ENCODE measurements at places on chromosomes 6 and 20. TPM values are rescaled to one million over a fixed set of nuclear protein-coding genes. Genes with fewer than 3 reads are reported as not detected.

GRCh38 chr20:10826111-10826510, 152.3 kb upstream of the JAG1 start:
- no peak for DNase-seq

DNA sequence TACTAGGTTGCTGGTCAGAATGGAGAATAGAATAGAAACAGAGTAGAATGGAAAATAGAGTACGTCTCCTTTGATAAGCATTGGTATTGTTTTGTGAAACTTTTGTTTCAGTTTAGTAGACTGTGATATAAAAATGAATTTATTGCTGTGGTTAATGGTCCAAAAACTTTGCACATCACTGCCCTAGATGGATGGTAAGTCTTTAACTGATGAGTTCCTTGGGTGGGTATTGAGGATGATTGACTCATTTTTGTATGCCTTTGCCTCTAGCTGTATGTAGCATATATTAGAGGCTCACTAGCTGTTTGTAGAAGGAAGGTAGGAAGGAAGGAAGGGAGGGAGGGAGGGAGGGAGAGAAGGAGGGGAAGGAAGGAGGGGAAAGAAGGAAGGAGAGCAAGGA, 48.3 kb downstream of the ZDHHC14 start:
- DNase-seq, result no peak

GRCh38 chr6:169896826-169897456, 145.5 kb downstream of the ERMARD start:
- peak; percentile 61 for DNase-seq

DNA sequence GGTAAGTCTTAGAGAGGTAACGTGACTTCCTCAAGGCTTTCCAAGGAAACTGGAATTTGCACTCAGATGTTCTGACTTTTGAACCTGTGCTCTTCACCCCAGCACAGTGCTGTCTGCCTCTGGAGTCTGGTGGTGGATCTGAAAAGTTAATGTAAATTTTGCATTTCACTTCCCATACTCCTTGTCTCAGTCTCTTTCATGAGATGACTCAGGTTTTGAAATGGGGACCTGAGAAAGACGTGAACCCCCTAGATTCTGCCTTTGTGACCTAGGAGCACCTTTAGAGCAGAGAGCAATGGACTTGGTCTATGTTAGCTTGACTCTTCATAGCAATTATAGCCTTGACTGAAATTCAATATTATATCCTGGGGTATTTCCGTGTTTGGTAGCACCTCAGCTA, 223.0 kb downstream of the QKI start:
- DNase-seq, result no peak

DNA sequence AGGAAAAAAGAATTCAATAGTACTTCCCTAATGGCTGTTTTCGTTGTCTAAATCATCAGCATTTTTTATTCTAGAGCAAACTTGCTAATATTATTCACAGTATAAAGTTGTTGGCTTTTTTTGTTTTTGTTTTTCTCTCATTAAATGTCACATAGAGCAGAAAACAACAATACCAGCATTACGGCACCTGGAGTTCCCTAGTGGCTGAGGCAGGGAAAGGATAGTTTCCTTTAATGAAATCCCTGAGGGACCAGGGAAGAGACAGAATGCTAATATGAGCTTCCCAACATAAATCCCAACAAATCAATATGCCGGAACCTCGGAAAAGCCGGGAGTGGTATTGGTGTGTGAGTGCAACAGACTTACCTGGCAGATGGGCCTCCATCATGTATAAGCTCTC, 235.2 kb upstream of the ASCC3 start:
- no peak for DNase-seq

DNA sequence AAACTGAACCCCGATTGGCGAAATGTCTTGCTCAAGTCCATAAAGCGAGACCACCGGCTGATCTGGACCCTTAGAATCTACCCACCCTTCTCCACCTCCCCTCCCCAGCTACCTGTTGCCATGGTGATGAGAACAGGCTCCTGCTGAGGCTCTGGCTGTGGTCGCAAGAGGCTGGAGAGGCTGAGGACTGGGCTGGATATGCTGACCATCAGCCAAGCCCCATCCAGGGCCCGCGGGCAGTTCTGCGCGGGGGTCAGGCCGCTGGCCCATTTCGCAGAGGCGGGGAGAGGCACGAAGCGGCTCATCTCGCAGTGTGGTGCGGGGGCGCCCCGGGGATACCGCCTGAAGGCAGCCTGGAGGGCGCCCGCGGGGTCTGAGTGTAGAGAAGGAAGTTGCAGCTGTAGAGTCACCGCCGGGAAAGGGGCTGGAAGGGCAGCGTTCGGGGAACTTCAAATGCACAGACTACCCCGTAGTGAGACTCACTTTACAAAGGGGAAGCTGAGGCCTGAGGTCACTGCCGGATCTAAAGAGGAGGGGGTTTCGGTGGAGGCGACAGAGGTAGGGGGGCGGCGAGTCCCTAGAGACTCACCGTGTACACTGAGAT, 671 bp downstream of the TAPBP start:
- no peak for DNase-seq

DNA sequence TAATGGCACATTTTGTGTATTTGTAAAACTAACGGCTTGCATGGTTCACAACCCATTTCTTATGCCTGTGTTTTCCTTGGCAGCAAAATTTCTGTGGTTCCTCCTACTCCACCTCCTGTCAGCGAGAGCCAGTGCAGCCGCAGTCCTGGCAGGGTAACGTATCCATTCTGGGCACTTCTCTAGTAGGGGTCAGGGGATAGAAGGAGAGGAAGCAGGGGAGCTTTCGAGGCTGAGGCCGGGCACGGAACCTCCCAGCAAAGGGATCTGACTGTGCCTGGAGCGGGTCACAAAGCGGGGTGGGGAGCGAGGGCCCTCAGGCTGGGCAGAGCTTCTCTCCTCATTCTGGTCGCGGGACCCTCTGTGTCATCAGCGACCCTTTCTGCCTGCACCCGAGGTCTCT, 58.4 kb downstream of the SYTL3 start:
- DNase-seq, result no peak

- no peak for DNase-seq
Observed at GRCh38 chr20:54151075-54151439, 22.7 kb downstream of the CYP24A1 start.

DNA sequence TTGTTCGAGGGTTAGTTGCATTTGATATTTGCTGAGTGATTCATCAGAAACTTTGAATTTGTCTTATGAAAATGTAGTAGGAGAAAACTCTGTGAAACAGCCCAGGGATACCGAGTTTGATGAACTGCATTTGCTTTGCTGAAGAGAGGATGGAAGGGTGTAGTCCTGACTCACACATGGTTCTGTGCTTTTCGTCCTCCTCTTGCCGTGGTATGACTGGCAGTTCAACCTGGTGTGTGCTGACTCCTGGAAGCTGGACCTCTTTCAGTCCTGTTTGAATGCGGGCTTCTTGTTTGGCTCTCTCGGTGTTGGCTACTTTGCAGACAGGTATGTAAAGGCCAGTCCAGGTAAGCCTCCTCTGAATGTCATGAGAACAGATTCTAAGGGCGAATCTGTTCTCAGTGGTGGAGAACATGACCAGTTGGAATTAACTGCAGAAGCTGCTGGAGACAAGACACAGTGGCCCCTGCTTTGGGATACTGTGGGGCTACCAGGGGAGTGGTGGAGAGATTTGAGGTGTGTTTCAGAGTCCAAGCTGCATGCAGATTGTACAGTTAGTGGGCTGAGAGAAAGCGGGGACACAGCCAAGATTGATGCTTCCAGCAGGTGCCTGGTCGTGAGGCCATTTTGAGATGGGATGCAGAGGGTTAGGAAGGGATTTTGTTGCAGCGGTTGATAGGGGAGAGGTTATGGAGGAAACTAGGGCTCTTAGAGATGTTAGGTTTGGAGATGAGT, 8.4 kb downstream of the SLC22A1 start:
- DNase-seq, result peak; percentile 79

DNA sequence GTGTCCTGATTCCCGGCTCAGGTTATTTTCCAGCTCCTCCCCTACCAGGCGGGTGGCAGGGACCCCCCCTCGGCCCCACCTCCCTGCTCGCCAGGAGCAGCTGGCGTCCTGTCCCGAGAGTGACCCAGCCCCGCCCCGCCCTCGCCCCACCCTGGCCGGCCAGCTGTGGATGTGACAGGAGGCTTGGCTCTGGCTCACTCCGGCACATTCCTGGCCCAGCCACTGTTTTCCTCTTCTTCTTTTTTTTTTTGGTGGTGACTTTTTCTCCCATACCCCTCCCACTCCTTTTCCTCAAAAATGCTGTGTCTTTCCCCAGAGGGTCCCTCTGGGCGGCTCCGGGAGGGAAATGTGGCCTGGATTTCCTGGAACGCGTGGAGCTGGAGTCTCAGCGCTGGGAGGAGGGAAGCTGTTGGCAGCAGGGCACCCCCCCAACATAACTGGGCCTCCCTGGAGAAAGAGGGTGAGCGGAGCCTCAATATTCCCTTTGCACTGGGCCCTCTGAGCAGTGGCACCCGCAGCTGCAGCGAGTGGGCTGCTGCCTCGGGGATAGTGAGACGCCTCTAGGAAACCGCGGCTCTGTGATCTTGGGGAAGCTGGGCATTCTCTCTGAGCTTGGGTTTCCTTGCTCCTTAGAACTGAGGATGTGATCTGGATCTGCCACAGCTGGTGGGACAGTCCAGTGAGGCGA, 28.3 kb upstream of the CSNK2A1 start:
- no peak for DNase-seq

DNA sequence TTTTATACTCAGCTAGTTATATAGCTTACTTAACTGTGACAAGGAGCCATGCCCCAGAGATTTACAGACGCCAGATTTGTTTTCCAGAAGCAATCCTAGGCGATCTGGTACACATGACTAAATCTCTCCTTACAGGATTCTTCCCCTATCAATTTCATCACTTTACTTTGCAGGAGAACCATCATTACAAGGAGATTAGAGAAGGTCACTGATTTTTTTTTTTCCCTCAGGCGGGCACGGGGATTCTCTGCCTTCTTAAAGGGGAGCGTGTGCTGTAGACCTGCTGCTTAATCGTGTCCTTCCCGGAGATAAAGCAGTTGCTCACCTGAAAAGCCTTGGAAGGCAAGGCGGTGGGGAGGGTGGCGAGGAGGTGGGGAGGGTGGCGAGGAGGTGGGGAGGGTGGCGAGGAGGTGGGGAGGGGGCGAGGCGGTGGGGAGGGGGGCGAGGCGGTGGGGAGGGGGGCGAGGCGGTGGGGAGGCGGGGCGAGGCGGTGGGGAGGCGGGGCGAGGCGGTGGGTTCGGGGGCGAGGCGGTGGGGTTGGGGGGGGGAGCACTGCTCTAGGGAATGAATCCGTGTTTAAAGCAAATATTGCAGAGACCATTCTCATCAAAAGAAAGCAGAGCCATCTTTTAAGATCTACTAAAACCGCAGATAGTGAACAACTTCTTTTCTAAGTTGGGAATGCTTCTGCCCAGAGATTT, 14.3 kb upstream of the MRAP2 start:
- no peak for DNase-seq

DNA sequence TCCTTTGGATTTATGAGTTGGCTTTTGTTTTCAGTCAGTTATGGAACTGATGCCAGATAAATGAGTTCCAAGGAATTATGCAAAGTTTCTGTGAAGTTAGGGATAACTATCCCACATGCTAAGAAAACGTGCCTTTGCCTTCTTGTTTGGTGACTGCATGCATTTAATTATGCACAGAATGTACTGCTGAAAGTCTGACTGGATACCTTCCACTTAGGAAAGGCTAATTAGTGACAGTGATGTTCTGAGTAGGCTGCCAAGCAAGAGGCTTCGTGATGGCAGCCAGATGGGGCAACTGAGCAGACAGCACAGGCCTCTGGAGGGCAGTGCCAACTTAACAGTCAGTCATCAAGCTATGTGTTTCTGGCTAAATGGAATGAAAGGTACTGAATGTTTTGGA, 289.9 kb downstream of the CD109 start:
- no peak for DNase-seq

GRCh38 chr6:16760516-16761470, at the start of gene ATXN1:
TSS of gene ATXN1 (minus strand) at chr6:16761460.
- DNase-seq, result no peak

GRCh38 chr6:2764610-2765165, 505 bp upstream of the WRNIP1 start:
- DNase-seq, result no peak

- DNase-seq, result no peak
Observed at GRCh38 chr6:39084506-39084905, 30.5 kb downstream of the SAYSD1 start.

GRCh38 chr6:70124443-70124842, 178.4 kb downstream of the COL9A1 start:
- no peak for DNase-seq

- DNase-seq, result no peak
Observed at GRCh38 chr6:82878812-82879211, 186.8 kb downstream of the UBE3D start.

Gene IP6K3
- total RNA-seq, result 1.5 TPM

Gene PCSK2
- 0.98 TPM for total RNA-seq

Gene SOX4
- 11.5 TPM for total RNA-seq

Gene RFX6
- total RNA-seq, result not detected
